Right hindlimb (tissue), 1 donor: ENCODE measurements at places on chromosomes 2 and 18.

GRCh38 chr2:208311321-208311720 lies 45.3 kb downstream of the PIKFYVE start:
- no peak for DNase-seq

DNA sequence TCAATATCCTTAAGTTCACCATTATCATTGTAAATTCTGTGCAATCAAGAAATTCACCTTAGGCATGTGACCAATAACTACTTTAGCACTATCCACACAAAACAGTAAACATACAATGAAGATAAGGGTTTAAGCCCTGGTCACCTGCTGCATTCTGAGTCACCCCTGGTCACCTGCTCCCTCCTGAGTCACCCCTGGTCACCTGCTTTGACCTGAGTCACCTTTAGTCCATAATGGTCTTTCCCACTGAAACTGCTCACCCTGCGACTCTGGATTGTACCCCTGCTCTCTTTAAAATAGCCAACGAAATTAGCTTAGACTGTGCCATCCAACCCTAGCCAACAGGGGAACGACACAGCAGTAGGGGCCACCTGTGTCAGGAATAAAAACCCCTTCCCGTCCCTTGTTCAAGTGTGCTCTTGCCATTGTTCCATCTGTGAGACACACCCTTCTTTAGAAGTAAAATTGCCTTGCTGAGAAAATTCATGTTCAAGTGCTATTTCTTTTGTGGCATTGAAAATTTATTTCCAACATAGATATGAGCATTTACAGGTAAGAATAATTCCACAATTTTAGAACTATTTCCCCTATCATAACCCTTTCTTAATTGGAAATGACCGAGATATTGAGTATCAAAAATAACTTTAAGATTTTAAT lies 902.8 kb downstream of the DSC3 start:
- no peak for DNase-seq

GRCh38 chr2:178109813-178110212 lies 2.4 kb upstream of the RBM45 start:
- DNase-seq: no peak

DNA sequence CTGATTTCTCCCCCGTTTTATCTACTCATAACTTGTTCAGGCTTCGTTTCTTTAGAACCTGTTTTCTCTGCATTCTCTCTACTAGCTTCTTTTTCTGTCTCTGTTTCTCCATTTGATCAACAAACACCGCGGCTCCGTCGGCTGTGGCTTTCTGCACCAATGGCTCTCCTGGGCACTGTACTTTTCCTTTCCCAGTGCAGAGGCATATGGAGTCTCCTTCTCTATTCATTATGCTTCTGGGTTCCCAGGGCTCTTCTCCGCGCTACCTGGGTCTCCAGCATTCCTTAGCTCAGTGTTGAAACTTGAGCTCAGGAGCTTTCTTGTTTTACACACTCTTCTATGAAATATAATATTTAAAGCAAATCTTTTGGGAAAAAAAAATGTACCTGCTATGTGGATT lies 196.6 kb upstream of the SOX11 start:
- DNase-seq: no peak

DNA sequence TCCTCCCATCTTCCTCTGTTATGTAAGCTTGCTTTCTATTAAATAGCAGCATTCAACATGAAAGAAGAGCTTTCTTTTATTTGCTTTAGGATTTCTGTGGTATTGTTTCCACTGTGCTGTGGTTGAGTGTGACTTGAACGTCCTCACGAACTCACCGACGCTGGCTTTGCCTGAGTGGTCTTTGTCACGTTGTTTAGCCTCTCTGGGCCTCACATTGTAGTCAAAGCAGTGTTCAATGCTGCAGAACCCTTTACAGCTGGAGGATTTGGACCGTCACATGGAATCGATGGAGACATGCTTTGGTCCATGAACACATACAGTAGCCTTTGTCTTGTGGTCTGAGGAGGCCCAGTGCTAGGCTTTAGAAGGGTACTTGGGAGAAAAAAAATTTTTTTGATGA lies 66.3 kb downstream of the TANC1 start:
- DNase-seq: no peak

DNA sequence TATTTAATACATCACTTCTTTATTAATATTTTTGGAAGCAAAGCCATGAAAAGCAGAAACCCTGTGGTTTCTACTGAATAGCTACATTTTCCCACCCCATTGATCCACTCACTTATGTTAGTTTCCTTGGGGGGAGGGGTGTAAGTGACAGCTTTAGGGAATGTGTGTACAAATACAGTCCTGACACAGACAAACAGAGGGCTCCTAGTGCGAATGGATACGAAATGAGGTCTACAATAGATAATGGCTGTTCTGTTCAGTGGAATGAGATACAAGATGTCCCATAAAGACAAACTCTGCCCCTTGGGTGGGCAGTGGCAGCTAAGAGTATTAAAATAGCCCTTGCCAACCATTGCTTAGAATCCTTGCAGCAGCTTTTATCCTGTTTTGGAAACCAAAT lies 312.9 kb downstream of the NCKAP5 start:
- no peak for DNase-seq

DNA sequence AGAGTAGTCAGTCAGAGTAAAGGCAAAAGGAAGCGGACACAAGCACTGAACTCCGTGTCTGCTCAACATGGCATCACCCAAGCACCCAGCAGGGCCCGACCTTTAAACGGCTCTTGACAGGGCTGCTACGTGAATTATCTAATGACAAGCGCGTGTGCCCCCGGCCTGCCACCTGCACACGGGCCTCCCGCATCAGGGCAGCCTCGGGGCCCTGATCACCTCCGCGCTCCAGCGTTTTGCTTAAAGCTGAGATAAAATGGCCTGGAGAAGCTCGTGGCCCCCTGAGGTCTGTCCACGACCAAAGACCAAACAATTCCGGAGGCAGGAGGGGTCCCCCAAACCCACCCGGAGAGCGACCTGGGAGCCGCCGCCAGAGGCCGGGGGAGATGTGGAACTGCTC lies 376 bp downstream of the NDUFA10 start:
- DNase-seq: no peak

GRCh38 chr2:170812710-170813600 lies 3.7 kb upstream of the GAD1 start:
- no peak for DNase-seq

GRCh38 chr2:240917009-240917683 lies 11.0 kb downstream of the CROCC2 start:
- DNase-seq: peak; percentile 35

DNA sequence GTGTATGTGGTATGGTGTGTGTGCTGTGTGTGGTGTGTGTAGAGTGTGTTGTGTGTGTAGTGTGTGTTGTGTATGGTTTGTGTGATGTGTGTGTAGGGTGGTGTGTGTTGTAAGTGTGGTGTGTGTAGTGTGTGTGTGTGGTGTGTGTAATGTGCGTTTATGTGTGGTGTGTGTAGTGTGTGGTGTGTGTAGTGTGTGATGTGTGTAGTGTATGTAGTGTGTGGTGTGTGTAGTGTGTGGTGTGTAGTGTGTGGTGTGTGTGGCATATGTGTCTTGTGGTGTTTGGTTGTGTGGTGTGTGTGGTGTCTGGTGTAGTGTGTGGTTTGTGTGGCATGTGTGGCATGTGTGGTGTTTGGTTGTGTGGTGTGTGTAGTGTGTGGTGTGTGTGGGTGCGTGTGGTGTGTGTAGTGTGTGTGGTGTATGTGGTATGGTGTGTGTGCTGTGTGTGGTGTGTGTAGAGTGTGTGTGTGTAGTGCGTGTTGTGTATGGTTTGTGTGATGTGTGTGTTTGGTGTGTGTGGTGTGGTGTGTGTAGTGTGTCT lies 4.0 kb upstream of the RTP5 start:
- DNase-seq: no peak

DNA sequence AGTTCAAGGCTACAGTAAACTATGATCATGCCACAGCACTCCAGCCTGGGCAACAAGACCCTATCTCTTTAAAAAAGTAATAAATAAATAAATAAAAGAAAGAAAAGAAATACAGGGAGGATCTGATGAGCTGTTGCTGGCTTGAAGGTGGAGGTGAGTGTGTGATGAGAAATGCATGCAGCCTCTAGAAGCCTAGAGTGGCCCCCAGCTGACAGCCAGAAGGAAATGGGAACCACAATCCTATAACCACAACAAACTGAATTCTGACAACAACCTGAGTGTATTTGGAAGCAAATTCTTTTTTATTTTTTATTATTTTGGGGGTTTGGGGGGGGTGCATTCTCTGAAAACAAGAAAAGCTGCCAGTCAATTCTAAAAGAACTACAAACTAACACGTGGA lies 14.6 kb downstream of the NOL10 start:
- DNase-seq: no peak

DNA sequence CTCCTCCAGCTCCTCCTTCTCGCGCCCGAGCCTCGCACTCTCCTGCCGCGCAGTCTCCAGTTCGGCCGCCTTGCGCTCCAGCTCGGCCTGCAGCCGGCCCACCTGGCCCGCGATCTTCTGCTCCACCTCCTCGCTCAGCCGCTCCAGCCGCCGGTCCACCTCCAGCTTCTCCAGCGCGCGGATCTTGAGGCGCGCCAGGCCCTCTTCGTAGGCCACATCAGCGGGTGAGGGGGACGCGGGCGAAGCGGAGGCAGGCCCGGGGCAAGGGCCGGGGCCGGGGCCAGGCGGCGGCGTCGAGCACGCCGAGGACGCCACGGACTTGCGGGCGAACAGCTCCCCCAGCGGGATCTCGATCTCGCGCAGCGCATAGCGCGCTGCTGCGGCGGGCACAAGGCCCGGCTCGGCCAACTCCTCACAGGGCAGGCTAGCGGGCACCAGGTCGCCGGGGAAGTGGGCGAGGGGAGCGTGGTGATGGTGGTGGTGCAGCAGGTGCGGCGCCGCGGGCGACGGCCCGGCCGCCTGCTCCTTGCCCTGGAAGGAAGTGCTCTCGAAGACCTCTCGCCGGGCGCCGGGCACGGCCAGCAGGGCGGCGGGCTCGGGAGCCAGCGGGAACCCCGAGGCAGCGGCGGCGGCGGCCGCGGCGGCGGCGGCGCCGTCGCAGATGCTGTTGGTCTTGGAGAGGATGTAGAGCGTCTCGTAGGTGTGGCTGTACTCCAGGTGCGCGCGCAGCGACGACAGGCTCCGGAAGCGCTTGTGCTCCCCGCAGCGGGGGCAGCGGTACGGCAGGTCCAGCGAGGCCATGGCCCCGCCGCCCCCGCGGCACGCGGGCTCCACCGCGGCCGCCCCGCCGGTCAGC lies 15.2 kb downstream of the FBXO41 start:
- DNase-seq: no peak

GRCh38 chr2:197191177-197191939 lies 119.2 kb downstream of the ANKRD44 start:
- no peak for DNase-seq

GRCh38 chr2:237726401-237726830 lies 72.2 kb upstream of the RBM44 start:
- peak; percentile 72 for DNase-seq

DNA sequence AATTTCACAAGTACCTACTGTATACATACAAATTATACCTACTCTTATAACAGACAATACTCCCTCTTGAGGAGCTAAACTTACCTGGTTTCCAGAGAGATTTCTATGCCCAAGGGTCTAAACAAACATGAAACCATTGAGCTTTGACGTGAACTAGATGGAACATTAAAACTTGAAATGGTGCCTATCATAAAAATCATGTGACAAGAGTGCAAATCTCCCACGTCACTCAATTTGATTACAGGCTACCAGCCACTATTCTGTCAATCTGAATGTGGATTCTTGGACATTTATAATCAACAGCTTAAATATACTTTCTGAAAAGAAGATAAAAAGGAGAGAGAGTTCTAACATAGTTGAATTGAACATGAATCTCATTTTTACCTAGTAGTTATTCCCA lies 297.1 kb upstream of the SESTD1 start:
- no peak for DNase-seq

DNA sequence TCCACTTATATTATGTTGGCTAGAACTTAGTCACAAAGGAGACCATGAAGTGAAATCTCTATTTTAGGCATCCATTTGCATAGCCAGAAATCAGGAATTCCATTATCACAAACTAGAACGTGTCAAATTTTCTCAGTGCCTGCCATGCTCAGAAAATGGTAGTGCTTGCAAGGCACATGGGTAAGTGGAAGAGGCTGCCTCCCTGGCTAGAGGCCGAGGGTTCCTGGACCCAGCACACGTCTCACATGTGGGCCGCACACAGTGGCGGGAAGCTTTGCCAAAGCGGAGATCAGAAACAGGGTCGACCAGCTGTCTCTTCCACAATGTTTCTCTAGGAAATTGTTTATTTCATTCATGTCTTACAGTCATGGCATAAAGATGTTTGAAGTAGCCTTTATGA lies 42.3 kb downstream of the TRAF3IP1 start:
- DNase-seq: no peak

GRCh38 chr2:201909348-201909747 lies 103.0 kb downstream of the CDK15 start:
- DNase-seq: no peak

DNA sequence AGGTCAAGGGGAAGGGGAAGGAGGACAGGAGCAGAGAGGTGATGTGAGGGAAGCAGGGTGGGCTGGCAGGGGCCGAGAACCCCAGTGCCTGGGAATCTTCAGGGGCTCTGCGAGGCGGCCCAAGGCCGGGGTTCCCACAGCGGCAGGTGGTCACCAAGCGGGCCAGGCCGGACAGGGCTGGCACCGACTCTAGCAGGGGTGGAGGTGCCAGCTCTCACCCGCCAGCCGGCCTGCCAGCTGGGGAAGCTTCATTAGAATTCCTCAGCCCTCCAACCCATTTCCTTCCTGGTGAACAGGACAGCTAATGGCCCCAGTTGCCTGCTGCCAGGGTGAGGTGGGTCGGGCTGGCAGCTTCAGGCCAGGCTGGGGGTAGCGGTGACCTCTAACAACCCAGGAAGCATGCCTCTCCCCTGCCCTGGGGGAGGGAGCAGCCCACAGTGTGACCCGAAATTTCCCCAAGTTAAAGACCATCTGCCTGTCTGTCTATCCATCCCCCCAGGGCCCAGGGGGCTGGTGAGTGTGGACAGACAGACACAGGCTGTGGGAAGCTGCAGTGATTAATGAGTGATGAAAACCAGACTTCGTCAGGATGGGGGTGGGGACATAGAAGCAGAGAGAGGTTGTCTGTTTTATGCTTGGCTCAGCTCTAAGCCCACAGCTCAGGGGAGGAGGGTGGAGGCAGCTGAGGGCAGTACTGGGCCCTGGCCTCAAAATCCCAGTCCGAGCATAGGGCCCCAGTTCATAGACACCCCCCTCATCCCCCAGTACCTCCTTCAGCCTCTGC lies 144.1 kb downstream of the ZFP36L2 start:
- peak; percentile 82 for DNase-seq

DNA sequence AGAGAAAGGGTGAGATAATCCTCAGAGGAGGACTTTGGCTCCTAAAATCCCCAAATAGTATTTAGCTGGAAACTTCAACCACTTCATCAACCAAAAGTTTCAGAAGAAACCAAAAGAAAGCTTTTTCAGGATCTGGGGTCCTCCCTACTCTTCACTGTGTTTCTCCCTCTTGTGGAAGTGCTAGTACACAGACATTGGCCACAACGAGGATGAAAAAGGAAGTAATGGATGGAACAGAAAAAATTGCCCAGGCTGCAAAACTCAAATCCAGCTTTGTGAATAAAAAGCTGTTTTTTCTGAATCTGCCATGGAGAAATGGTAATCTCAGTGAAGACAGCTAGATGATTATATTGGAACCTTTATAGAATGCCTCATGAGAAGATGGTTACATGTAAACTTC lies 4.0 kb downstream of the PID1 start:
- no peak for DNase-seq
